ENCODE measurements at places on chromosomes 7 and 10.

DNA sequence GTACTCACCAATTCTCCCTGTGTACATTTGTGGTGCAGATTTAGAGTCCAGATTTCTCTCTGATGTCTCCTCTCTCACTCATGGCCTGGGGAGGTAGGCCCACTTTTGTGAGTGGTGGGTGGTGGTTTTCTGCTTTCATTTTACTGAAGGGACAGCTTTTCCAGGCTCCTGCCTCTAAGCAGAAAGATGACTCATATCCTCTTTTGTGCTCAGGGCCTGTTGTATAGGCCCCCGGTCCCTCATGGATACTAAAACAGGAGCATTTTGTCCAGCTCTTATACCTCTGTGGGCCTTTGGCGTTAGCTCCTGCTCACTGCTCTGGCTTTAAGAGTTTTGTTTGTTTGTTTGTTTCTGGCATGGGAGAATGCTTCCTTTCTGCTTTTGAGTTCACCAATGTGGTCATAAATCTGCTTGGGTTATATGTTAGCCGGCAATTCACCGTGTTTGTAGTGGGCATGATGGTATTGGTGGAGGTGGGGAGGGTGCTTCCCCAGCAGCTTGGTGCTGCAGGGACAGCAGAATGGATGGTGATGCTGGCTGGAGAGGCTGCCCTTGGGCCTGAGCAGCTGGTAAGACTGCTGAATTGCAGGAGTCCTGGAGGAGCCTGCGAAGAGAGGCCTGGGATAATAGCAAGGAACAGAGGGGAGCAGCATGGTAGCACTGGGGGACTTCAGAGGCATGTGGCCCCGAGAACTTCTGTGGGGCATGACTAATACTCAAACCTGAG is 468.7 kb downstream of the RPS24 start:
- no peak for DNase-seq

DNA sequence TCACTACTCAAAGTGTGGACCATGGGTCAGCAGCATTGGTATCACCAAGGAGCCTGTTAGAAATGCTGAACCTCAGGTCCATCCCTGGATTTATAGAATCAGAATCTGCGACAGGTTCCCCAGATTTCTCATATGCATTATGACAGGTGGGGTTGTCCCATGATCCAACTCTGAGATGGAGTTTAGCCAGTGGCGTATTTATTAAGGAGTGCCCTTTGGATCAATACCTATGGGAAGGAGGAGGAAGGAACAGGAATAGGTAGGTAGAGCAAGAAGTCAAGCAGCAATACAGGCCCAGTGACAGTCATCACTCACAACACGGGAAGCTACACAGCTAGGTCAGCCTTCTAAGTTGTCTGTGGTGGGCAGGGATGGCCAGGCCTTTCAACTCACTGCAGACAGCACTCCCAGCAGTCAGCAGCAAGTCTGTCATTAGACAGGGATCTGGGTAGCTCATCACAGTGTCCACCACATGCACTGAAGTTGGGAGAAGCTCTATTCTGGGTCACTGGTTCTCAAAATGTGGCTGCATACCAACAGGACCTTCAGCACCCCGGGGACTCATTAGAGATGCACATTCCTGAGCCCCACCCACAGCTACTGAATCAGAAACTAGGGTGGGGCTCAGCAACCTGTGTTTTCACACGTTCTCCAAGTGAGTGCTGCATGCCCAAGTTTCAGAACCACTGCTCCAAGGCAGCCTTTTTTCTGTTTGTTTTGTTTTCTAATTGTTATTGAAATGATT is 532.3 kb upstream of the GALNT17 start:
- DNase-seq = no peak

DNA sequence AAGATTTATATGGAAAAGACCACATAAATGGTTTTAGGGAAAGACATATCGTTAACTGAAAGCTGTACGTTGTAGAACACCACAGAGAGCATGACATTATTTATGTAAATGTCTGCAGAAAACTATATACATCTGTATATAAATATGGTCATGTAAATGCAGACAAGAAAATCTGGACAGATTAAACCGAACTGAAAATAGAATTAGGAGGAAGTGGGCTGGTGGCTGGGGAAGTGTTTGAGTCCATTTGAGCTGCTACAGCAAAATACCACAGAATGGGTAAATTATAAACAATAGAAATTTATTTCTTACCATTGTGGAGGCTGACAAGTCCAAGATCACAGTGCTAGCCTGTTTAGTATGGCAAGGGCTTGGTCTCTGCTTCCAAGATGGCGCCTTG is 56.3 kb upstream of the USP6NL start:
- no peak for DNase-seq

GRCh38 chr7:85520175-85520574 is 333.3 kb upstream of the SEMA3D start:
- no peak for DNase-seq

DNA sequence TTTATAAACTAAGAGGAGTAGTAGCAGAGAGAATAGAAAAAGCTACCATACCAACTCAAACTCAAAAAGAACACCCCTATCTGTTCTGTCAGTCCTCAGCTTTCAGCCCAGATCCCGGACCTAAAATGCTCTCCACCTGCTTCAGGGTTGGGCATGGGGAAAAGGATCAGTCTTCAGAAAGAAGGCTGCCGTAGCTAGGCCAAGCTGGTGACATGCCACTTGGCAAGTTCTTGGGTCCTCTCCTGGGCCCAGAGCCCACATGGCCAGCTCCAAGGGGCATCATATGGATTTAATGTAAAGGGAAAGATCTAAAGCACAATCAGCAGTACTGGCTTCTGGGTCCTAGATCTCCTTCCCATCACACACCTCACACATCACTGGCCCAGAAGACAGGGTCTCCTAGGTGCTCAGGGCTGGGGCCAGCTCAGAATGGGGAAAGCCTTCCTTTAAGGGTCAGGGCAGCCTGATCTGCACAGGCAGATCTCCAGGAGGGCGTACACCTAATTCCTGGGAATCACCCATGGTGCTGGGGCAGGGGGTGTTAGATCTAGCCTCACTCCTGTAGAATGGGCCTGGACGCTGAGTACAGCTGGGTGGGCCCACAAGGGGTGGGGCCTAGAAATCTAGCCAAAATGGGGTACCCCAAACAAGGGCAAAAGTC is 2.5 kb downstream of the VAX1 start:
- DNase-seq = no peak

- DNase-seq = no peak
Observed at GRCh38 chr10:101484175-101484745, 103.8 kb downstream of the POLL start.

DNA sequence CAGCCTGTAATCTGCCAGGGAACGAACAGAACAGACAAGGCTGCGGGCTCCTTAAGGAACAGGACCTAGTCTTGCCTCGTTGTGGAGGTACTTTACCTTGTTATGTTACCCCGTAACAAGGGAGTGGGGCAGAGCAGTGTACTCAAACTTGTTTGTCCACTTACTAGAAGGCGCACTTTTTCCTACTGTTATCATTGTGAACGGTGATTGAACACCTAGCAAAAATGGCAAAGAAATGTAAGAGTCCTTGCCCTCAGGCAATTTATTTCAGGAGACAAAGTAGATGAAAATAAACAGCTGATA is 620 bp upstream of the IMPDH1 start:
- no peak for DNase-seq

- no peak for DNase-seq
Observed at GRCh38 chr7:149559711-149560110, 62.1 kb upstream of the ZNF746 start.

DNA sequence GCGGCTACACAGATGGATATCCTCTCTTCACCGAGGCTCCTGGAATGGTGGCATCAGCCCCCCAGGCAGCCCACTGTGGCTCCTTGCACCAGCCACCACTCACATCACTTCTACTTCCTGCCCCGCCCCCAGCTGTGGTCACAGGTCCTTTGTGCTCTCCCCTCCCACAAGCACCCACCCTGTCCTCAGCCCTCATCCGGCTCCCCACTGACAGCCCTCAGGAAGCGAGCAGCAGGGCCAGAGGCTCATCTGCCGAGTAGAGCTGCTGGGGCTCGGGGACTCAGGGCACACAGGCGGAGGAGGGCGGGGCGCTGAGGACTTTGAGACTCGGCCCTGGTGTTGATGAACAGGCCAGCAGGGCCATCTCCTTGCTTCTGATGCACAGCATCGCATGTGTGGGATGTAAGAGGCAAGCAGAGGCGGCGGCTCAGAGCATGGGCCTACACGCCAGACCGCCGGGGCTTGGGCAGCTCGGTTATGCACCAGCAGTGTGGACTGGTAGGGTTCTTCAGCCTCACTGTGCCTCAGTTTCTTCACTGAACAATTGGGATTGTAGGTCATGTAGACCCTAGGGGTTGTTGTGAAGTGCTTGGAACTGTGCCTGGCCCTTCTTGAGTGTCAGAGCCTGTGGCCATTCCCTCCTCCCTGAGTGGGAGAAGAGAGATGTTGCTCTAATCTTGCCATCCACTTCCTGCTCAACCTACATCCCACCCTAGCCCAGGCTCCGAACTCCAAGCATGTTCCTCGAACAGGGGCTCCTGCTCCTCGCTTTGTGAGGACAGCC is at the start of gene PRF1:
TSS of gene PRF1 (minus strand) at position 77 of the 784 bp plus-strand sequence. CDS start 1,839 bp downstream, outside the sequence.
- peak; percentile 81 for DNase-seq

GRCh38 chr10:126059076-126059826 is 162.9 kb downstream of the FANK1 start:
- no peak for DNase-seq

DNA sequence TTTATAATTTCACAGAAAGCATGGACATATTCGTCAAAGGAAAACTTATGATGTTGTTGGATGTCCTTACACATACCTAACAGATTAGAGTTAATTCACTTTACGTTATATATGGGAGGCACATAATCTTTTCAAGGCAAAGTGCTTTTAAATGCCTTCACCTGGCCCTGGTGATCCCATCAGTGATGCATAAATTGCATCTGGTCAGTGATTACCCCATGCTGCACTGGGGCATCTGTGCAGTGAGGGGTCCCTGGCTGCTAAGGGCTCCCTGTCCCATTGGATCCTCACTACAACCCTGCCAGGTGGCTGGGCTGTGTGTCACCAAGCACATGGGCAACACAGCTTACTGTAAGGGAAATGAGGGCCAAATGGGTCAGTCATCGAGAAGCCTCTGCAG is 441.1 kb downstream of the RPS24 start:
- DNase-seq = no peak

- DNase-seq = no peak
Observed at GRCh38 chr7:107768263-107768662, 24.3 kb downstream of the CBLL1 start.

GRCh38 chr10:95536017-95536416 is 25.2 kb downstream of the SORBS1 start:
- DNase-seq = no peak

DNA sequence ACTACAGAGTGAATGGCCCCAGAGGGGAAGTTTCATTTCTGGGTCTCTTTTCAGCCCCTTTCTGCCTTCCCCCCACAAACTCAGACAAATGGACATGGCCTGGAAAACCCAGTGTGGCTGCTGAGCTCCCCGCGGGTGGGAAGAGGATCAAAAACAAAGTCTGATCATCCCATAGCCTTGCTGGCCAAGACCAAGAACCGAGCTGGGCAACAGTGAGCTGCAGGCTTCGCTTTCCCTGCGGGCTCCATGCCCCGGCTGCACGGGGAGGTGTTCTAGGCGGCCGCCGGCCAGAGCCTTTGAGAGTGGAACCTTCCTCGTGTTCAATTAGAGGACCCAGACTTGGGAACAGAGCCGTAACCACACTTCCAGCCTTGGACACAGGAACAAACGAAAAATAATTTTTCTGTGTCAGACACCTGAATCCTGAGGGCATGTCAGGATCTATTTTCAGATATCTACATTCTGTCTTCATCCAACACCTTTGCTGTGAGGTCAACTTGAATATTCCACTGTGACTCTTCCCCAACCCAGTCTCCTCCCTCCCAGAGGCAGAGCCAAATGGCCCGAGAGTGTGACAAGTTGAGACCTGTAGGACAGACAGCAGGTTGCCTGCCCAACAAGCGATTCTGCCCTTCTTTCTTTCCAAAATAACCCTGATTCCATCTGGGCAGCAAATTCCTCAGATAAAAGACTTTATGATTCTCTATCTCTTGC is 26.0 kb downstream of the WDR86 start:
- no peak for DNase-seq

DNA sequence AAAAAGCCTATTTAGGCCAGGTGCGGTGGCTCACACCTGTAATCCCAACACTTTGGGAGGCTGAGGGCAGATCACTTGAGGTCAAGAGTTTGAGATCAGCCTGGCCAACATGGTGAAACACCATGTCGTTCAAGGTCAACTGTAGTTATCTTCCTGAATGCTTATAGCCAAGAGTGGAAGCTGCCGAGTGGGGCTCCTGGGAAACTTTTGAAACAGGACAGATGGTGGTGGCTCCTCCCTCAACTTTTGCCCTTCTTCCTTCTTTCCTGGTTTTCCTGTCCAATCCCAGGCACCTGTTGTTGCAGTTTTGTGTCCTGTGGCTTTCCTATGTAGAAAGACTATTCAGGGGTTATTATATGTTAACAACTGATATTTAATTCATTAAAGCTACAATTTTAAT is 8.7 kb upstream of the PPIA start:
- DNase-seq = no peak

DNA sequence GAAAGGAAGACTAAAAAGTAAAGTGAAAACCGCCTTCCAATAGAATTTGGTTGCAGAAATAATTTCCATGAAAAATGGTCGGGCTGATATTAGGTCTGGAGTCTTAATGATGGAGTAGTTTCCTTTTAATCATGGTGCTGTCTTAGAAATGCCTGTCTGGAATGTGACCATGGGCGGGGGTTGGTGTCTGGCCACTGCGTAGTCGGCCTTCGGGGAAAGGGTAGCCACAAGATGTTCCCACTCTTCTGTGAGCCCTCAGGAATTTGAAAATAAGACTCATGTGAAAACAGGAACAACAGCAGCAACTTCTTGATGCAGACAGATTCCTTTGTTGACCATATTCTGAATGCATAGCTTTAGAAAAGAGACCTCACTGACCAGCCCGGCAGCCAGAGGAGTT is 176.8 kb downstream of the KIAA1217 start:
- DNase-seq = no peak

GRCh38 chr7:50858528-50859245 is 76.0 kb upstream of the GRB10 start:
- DNase-seq = no peak

- no peak for DNase-seq
Observed at GRCh38 chr7:208816-209215, 16.4 kb downstream of the FAM20C start.

DNA sequence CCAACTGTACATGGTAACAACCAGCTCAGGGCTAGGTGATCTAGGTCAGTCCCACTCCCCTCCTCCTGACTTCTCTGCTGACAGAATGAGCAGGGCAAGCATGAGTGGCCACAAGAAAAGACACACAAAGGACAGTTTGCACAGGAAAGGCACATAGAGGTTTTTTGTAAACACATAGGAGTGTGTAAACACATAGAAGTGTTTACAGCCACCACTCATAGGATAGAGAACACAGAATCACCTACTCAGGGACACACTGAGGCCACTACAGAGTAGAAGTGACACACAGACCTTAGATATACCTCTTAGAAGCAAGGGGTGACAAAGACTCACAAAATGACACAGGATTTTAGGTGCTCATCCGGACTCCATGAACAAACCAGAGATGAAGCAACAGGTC is 19.0 kb downstream of the NUDCD3 start:
- DNase-seq = no peak

Data from stimulated activated CD4-positive, alpha-beta T cell treated with anti-CD3 and anti-CD28 coated beads, Interleukin-15, amount 100 ng/mL, for 24 hours (primary cell).